ENCODE measurements at places on chromosomes 4 and X. TPM values are rescaled to one million over a fixed set of nuclear protein-coding genes. Genes with fewer than 3 reads are reported as not detected.

- DNase-seq, result no peak
Measured at GRCh38 chr4:144574000-144574399, 72.0 kb upstream of the HHIP start.

DNA sequence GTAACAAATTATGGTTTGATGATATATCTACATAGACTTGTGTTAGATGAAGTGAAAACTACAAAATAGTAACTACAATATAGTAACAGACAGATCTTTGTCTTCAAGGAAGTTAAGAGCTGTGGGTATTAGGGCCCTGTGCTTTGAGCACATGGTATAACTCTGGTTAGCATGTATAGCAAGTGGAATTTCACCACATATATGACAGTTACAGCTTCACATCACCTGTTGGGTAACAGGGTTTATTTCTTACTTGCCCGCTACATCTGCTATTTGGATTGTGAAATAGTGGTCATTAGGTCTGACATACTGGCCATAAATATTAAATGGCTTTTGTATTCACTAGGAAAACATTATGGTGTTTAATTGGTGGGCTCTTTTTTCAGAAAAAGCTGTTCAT lies 20.2 kb downstream of the OFD1 start:
- DNase-seq, result no peak

Gene MXRA5
- 4.7 TPM for total RNA-seq

GRCh38 chr4:160877087-160877790 lies 1286.6 kb downstream of the FSTL5 start:
- no peak for DNase-seq

Gene ITM2A
- 3.3 TPM for total RNA-seq

Measured in fibroblast of the aortic adventitia (primary cell).